WTC11 (cell line): ENCODE measurements at places on chromosomes 12 and 14. TPM values are rescaled to one million over a fixed set of nuclear protein-coding genes. Genes with fewer than 3 reads are reported as not detected.

GRCh38 chr12:117662620-117663395 lies 301.4 kb upstream of the NOS1 start:
- no peaks in the 10 kb centered on the region for H3K36me3 ChIP-seq
- H3K4me3 ChIP-seq: no peak overlapping the region
- H3K27ac ChIP-seq: no peak overlapping the region
- DNase-seq: no peak

GRCh38 chr12:12518919-12519318 lies 43.7 kb downstream of the DUSP16 start:
- H3K27me3 ChIP-seq: no peaks in the 10 kb centered on the region
- no peak overlapping the region for H3K4me3 ChIP-seq
- H3K27ac ChIP-seq: peak overlapping the region; percentile 19; the same call in 1 of the 2 replicates
- DNase-seq: no peak

DNA sequence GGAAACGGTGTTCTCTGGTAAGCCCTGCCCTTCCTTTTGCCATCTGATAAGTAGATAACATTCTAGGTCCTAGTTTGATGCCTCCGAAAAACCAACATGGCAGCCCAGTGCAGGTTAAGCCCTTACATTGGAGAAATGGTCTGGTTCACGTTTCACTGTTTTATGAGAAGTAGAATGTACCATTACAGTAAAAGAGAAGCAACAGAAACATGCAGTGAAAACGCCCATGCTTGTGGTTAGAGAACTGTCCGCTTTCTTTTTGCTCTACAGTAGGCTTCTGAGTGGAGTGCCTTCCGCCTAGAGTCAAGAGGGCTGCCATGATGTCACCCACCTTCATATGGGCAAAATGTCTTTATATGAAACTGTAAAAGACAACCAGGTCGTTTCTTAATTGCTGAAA lies 190.4 kb upstream of the BCL2L14 start:
- no peaks in the 10 kb centered on the region; the same call in 1 of the 2 replicates for H3K36me3 ChIP-seq
- peaks cover 34% of the 10 kb centered on the region for H3K4me1 ChIP-seq
- no peak overlapping the region for H3K27ac ChIP-seq
- no peak overlapping the region for H3K4me3 ChIP-seq

The GLIPR1L1 gene
- 0.69 TPM in 1 of 3 replicates, not detected in the others for total RNA-seq

- H3K27me3 ChIP-seq: no peaks in the 10 kb centered on the region
- no peaks in the 10 kb centered on the region for H3K4me1 ChIP-seq
- H3K4me3 ChIP-seq: no peak overlapping the region
- no peak overlapping the region for H3K27ac ChIP-seq
- H3K36me3 ChIP-seq: no peaks in the 10 kb centered on the region; the same call in 1 of the 2 replicates
Observed at GRCh38 chr14:90739318-90740068, 76.7 kb downstream of the TTC7B start.

- peak overlapping the region; percentile 87 for H3K4me3 ChIP-seq
- no peak for DNase-seq
- H3K4me1 ChIP-seq: peaks cover 39% of the 10 kb centered on the region
- H3K36me3 ChIP-seq: peaks cover 12% of the 10 kb centered on the region
- H3K27ac ChIP-seq: no peak overlapping the region
- H3K27me3 ChIP-seq: peaks cover 46% of the 10 kb centered on the region
Observed at GRCh38 chr12:57610554-57611107, 604 bp upstream of the ARHGEF25 start.

DNA sequence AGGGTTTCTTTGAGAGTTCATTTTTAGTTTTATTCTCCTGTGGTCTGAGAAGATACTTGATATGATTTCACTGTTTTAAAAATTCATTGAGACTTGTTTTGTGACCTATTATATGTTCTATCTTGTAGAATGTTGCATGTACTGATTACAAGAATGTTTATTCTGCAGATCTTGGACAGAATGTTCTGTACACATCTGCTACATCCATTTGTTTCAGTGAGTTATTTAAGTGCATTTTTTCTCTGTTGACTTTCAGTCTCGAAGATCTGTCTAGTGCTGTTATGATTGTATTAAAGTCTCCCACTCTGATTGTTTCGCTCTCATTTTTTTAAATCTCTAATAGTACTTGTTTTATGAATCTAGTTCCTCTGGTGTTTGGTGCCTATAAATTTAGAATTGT lies 1319.8 kb downstream of the TMEM121 start:
- no peak overlapping the region for H3K27ac ChIP-seq
- peaks cover 14% of the 10 kb centered on the region for H3K27me3 ChIP-seq
- DNase-seq: no peak
- no peaks in the 10 kb centered on the region for H3K4me1 ChIP-seq

- no peak overlapping the region for H3K27ac ChIP-seq
- no peak overlapping the region for H3K4me3 ChIP-seq
- H3K27me3 ChIP-seq: no peaks in the 10 kb centered on the region
- H3K36me3 ChIP-seq: no peaks in the 10 kb centered on the region
- peak; percentile 76 for DNase-seq
Observed at GRCh38 chr12:11228296-11228879, 41.1 kb downstream of the PRB3 start.

The KICS2 gene
- total RNA-seq: 9.9 to 11.6 TPM (median 10.7 TPM) in 3 replicates

DNA sequence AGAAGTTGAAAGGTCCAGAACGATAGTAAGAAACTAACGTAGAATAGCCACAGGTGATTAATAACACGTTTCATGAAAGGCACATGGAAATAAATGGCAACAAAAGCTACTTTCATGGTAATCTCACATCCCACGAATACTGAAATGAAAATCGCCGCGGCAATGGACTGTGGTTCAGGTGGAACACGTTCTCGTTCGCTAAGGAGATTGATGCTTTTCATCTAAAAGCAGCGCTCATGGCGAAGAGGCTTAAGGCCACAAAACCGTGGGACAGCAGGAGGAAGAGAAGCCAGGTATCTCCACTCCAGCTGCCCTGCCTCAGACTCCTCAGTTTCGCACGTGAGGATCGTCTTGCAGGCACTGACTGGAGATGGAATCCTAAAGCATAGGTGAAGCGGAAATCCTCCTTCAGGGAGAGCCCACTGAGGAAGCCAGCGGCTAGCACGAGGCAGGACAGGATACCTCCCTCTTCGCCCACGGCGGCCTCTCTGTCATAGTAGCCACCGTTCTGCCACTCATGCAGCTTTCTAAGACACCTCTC lies 696 bp upstream of the GPHN start:
- no peak for DNase-seq
- peaks cover 16% of the 10 kb centered on the region for H3K4me1 ChIP-seq
- peaks cover 17% of the 10 kb centered on the region for H3K27me3 ChIP-seq
- H3K27ac ChIP-seq: peak overlapping the region; percentile 97
- H3K36me3 ChIP-seq: no peaks in the 10 kb centered on the region

The MEG3 gene
- 338 to 534 TPM (median 517 TPM) in 3 replicates for total RNA-seq

- DNase-seq: peak; percentile 44
- H3K4me1 ChIP-seq: peaks cover 85% of the 10 kb centered on the region
- H3K4me3 ChIP-seq: peak overlapping the region; percentile 37
- peak overlapping the region; percentile 94 for H3K27ac ChIP-seq
- no peaks in the 10 kb centered on the region for H3K27me3 ChIP-seq
Observed at GRCh38 chr12:69932154-69932553, 107.1 kb downstream of the MYRFL start.

GRCh38 chr14:65879248-65880009 lies 466.9 kb downstream of the FUT8 start:
- DNase-seq: no peak
- H3K36me3 ChIP-seq: no peaks in the 10 kb centered on the region
- no peak overlapping the region for H3K27ac ChIP-seq

DNA sequence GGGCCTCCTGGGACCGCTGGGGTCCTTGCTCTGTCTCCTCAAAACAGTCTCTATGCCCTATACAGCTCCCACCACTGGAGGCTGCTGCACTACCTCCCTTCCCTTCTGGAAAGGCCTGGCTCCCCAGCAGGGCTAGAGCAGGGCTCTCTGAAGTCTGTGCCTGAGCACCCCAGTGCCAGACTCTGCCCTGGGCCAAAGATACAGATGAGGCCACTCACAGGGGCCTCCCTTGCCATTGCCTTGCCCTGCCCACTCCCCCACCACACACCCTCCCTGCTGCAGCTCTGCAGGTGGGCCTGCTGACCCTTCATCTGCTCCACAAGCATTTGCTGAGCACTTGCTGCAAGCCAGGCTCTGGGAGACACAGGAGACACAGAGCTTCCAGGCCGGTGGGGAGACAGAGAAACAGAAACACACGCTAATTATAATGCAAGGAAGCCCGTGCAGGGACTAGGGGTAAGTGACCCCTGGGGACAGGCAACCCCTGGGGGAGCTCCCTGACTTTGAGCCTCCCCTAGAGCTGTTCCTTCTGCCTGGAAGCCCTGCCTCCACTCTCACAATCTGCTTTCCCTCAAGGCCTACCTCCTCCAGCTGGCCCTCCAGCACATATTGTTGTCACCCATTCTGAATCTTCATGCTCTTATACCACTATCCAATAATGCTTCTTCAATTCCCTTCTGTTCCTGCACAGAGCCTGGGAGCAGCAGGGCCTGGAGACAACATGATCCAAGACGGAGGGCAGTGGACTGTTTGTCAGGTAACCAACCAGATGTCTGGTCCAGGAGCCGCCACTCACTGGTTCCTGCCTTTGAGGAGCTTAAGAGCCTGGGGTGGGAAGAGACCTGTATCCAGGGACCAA lies 32.6 kb upstream of the PNMA1 start:
- H3K4me1 ChIP-seq: peaks cover 68% of the 10 kb centered on the region
- no peaks in the 10 kb centered on the region for H3K27me3 ChIP-seq
- H3K4me3 ChIP-seq: no peak overlapping the region
- H3K36me3 ChIP-seq: no peaks in the 10 kb centered on the region

- H3K36me3 ChIP-seq: no peaks in the 10 kb centered on the region
- peaks cover 13% of the 10 kb centered on the region for H3K4me1 ChIP-seq
- H3K4me3 ChIP-seq: no peak overlapping the region
- H3K27me3 ChIP-seq: no peaks in the 10 kb centered on the region
Observed at GRCh38 chr14:33275879-33276278, 337.2 kb downstream of the NPAS3 start.

The STYK1 gene
- total RNA-seq: 1.6 to 1.9 TPM (median 1.6 TPM) in 3 replicates

DNA sequence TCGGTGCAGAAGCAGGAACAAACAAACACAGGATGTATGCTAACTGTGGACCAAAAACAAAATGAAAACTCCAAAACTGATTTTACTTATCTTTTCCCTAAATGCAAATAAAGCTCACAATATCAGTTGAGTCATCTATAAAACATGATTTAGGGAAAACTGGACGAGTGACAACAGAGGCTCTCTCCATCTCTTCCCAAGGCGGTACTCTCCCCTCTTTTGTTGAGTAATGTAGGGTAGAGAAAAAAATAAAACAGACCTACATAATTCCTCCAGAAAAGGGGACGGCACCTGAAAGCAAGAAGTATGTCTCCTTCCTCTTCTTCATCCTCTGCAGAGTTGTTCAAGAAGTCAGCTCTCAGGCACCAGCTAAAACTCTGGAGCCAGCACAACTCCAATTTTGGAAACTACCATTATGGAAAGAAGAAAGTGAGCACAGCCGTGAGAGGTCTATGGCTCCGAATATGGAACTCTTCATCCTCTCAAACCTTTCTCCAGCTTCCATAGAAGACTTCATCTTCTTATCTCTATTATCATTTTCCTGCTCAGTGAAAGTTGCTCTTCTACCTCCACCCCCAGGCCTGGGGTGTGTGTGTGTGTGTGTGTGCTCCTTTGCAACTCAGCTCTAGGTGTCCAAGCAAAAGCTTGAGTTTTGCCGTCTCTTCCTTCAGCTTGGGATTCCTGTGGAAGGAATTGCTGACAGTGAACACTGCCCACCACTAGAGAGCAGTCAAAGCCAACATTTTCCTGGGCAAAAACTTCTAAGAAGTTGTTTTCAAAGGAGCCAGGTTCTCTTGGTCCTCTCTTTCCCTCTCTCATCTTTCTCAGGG lies 155.4 kb downstream of the DIO2 start:
- peak; percentile 37 for DNase-seq
- H3K36me3 ChIP-seq: peaks cover 2% of the 10 kb centered on the region; the same call in 1 of the 2 replicates
- no peaks in the 10 kb centered on the region for H3K4me1 ChIP-seq
- H3K27me3 ChIP-seq: no peaks in the 10 kb centered on the region
- no peak overlapping the region for H3K4me3 ChIP-seq

The ENDOU gene
- total RNA-seq: not detected in 3 replicates

The REC8 gene
- total RNA-seq: 29.6 to 32.2 TPM (median 31.5 TPM) in 3 replicates

- no peak overlapping the region for H3K27ac ChIP-seq
- H3K27me3 ChIP-seq: peaks cover 9% of the 10 kb centered on the region
- DNase-seq: no peak
- no peak overlapping the region for H3K4me3 ChIP-seq
- H3K36me3 ChIP-seq: no peaks in the 10 kb centered on the region
Observed at GRCh38 chr14:23601845-23602180, 23.2 kb upstream of the JPH4 start.

The HEATR5A gene
- 29.6 to 36.2 TPM (median 31.6 TPM) in 3 replicates for total RNA-seq

DNA sequence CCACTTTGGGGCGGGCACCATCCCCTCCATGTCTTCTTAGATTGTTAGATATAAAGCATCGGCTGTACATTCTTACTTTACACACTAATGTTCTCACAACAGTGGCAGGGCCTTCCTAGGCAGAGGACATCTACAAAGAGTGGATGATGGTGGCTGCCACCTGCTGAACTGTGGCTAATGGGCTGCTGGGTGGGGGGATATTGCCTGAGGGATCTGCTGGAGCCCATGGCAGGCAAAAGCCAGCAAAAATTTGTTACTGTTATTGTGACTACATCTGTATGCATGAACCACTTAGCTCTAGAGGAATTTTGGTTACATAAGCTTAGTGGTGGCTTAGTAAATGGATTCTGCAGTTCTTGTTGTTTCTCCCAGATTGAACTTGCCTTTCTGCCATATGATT lies 52.6 kb downstream of the DIP2B start:
- no peaks in the 10 kb centered on the region for H3K27me3 ChIP-seq
- peaks cover 18% of the 10 kb centered on the region for H3K4me1 ChIP-seq
- H3K36me3 ChIP-seq: peaks cover 3% of the 10 kb centered on the region; the same call in 1 of the 2 replicates
- H3K27ac ChIP-seq: peak overlapping the region; percentile 33; the same call in 1 of the 2 replicates

The NRL gene
- total RNA-seq: 1.3 to 2.3 TPM (median 1.6 TPM) in 3 replicates

- no peaks in the 10 kb centered on the region for H3K36me3 ChIP-seq
- peaks cover 65% of the 10 kb centered on the region for H3K4me1 ChIP-seq
- H3K4me3 ChIP-seq: no peak overlapping the region
- H3K27me3 ChIP-seq: no peaks in the 10 kb centered on the region
- H3K27ac ChIP-seq: no peak overlapping the region
Observed at GRCh38 chr12:40017488-40017887, 88.4 kb downstream of the SLC2A13 start.

The PRH2 gene
- 0.52 TPM in 1 of 3 replicates, not detected in the others for total RNA-seq

The SLC7A7 gene
- 3.0 to 4.3 TPM (median 4.2 TPM) in 3 replicates for total RNA-seq

The ERO1A gene
- total RNA-seq: 44.6 to 58.8 TPM (median 57.8 TPM) in 3 replicates

DNA sequence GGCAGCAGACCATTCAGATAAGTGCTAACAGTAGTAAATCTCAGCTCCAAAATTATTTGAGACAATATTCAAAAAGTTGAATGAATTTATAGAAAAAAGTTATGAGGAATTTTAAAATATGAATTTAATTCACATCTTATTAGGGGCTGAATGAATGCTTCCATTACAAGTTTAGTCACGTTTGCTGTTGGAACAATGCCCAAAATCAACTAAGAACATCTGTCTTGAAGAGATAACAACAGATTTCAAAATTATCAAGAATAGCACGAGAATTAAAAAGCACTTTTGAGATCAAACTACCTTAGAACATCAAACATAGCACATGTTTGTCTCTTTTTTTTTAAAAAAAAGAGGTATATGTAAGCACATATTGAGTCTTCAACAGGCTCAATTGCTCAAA lies 115.4 kb upstream of the PPFIA2 start:
- no peaks in the 10 kb centered on the region for H3K27me3 ChIP-seq
- H3K4me3 ChIP-seq: no peak overlapping the region

- H3K27me3 ChIP-seq: peaks cover 21% of the 10 kb centered on the region
- DNase-seq: peak; percentile 87
- H3K27ac ChIP-seq: no peak overlapping the region
- H3K36me3 ChIP-seq: no peaks in the 10 kb centered on the region
- H3K4me1 ChIP-seq: peaks cover 23% of the 10 kb centered on the region
- no peak overlapping the region for H3K4me3 ChIP-seq
Observed at GRCh38 chr12:53065975-53066931, 12.9 kb downstream of the SPRYD3 start.

The HPD gene
- total RNA-seq: 0.39 to 0.48 TPM (median 0.44 TPM) in 3 replicates
